Stimulated activated CD8-positive, alpha-beta memory T cell treated with anti-CD3 and anti-CD28 coated beads, Interleukin-4, amount 100 ng/mL, for 1 hour (primary cell): ENCODE measurements at places on chromosomes 3 and 15.

DNA sequence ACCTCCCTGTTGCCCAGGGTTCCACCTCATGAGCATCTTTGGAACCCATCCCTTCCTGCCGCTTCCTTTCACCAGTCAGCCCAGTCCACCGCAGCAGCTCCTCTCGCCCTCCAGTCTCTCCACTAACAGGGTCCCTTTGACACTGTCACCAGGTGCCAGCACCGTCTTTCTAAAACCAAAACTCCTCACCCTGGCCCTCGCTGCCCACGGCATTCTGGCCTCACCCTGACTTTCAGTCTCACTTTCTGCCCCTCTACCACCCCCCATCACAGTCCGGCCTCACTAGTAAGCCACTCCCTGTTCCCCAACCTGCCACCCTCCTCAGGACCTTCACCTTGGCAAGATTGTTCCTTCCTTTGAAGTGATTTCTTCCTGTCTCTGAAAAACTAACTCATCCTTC lies 4.2 kb downstream of the PPCDC start:
- DNase-seq = no peak

DNA sequence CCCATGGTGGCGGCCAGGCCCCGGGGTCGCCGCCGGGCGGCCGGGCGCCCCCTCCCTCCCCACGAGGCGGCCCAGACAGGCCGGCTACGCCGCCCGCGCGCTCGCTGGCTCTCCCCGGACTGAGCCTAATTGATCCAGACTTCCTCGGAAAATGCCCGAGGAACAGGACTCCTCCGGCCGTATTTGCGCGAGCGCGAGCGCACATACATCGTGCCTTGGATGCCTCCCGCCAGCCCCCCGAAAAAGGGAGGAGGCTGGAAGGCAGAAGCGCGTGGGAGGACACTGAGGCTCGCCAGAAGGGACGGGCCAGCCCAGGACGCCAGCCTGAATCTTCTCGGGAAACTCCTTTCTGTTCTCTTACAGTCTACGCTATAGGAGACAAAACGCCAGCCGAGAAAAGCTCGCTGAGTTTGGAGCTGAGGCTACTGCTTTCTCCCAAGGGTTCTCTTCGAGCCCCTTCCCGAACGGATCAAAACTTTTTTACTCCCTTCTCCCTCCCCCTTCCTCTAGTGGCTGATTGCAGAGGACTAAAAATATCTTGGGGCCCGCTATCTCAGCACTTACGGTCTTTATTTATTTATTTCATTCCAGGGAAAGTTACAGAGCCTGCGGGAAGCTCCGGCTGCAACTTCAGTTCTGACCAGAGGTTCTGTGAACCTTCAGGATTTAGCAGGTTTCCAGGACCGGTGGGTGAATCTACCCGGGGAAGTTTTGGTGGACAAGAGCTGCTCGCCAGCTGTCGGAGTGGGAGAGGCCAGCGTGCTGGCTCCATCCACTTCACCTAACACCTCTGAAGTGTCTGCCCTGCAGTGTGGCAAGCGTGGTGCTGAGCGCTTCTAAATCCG lies at the start of gene PDZRN3:
TSS of gene PDZRN3 (minus strand) at position 121 of the 845 bp plus-strand sequence.
- DNase-seq = no peak

- no peak for DNase-seq
Observed at GRCh38 chr15:96093063-96093462, 237.4 kb upstream of the NR2F2 start.

DNA sequence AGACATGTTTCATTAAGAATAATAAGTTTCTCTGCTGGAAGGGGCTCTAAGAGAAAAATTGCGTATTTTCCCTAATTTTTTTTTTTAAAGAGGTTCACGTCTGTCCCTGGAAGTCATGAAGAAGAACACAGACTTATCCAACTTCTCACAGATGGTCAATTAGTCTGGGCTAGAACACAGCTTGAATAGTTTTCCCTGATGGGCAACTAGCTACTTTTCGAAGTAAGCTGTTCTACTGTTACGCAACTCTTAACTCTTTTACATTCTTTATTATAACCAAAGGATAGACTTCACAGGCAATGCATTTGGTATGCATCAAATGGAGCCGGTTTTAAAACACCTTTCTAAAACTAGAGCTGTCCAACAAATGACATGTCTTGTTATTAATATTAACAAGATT lies 144.2 kb upstream of the TNIK start:
- DNase-seq = no peak

DNA sequence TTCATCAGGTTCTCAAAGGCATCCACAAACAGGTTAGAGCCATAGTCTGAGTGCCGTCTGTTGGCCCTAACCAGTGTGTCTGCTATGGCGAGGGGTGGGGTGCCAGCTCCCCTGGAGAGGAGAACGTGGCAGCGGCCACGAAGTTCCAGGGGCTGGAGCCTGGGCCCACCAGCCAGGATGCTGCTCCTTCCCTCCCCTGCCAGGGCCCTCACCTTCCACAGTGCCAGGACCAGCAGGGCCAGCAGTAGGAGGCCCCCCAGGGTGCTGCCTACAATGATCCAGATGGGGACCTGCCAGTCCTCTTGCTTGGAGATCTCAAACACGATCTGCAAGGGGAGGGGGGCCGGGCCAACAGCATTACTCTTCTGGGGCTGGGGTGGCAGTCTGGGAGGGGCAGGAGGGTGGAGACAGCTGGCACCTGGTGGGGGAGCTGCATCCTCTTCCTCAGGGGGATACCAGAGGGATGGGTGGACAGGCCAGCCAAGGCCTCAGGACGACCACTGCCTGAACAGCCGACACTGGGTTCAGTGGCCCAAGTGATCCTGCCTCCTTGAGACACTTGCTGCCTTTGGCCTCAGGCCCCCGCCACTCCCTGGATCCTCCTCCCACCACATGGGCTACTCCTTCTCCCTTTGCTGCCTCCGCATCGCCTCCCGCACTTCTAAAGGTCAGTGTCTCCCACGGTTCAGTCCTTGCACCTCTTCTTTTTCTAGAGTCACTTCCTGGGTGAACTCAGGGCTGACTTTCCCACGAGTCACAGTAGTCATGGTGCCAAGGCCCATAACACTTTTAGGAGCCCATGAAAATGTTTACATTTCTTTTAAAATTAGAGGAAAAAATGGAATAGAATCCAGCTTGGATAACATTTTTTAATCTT lies 26.3 kb downstream of the FEM1B start:
- no peak for DNase-seq

- no peak for DNase-seq
Observed at GRCh38 chr3:31490502-31490901, 42.2 kb upstream of the STT3B start.

- no peak for DNase-seq
Observed at GRCh38 chr15:94400526-94401298, 169.4 kb downstream of the MCTP2 start.

DNA sequence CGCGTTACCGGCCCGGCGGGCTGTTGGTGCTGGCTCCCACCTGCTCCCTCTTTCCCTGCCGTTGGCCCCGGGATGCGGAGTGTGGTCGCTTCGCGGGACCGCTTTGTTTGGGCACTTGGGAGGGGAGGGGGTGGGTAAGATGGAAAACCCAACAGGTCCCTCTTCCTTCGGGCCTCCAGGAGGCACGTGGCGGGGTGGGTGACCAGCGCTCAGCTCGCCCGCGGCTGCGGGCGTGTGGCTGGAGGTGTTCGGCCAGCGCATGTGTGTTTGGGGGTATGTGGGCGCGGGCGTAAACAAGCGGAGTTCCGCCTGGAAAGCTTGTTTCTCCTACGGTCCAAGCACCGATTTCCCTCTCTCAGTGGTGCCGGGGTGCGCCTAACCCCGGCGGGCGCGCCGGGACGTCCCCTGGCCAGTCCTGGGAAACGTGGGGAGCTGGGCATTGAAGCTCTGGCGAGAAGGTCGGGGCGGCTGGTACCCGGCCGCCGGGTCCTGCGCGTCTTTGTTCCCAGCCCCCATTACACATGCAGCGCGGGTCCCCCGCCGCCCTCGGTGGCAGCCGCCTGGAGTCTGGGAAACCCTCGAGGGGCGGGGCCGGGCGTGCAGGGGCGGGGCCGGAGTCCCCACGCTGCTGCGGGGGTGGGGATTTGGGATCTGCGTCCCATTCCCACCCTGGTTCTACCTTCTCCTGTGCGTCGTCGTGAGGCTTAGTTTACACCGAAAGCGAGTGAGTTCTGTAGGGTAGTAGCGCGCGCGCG lies 1.4 kb downstream of the ACVR2B start:
- no peak for DNase-seq

DNA sequence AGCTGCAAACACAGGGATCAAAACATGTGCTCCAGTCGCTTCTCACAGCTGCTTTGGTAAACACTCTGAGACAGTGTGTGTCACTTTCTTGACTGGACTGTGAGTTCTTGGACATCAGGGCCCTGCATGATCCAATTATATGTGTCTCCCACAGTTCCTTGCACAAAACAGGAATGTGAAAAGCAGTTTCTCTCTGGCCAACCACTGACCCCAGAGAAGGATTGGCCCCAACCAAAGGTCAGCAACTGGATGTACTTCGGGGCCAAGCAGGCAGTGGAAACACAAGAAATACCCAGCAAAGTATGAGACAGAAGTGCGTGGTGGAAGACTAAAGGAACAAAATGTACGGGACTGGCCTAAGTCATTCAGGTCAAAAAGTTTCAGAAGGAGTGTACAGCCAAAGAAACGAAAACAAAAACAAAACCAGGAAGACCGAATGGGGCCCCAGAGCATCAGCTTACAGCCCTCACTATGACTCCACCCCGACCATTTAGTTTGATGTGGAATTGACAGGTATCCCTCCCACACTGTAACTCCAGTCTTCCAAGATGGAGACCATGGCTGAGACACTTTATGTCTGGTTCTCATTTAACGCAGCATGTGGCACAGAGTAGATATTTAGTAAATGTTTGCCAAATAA lies 76.7 kb upstream of the LPP start:
- no peak for DNase-seq

GRCh38 chr15:60673918-60674558 lies 195.1 kb upstream of the ICE2 start:
- no peak for DNase-seq

DNA sequence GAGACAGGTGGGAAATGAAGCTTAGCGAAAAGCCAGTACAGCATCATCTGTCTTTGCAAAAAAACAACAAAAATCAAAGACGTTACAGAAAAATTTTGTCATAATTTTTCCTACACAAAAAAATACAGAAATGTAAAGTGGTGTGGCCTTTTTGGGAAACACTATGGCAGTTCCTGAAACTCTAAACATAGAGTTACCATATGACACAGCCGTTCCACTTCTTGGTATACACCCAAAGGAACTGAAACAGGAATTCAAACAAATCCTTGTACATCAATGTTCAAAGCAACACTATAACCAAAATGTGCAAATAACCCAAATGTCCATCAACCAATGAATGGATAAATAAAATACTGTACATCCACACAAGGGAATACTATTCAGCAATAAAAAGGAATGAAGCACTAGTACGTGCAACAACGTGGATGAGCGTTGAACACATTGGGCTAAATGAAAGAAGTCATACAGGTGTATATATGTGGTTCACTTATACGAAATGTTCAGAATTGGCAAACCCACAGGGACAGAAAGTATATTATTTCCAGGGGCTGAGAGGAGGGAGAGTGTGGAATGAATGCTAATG lies 46.8 kb downstream of the GLB1 start:
- no peak for DNase-seq

DNA sequence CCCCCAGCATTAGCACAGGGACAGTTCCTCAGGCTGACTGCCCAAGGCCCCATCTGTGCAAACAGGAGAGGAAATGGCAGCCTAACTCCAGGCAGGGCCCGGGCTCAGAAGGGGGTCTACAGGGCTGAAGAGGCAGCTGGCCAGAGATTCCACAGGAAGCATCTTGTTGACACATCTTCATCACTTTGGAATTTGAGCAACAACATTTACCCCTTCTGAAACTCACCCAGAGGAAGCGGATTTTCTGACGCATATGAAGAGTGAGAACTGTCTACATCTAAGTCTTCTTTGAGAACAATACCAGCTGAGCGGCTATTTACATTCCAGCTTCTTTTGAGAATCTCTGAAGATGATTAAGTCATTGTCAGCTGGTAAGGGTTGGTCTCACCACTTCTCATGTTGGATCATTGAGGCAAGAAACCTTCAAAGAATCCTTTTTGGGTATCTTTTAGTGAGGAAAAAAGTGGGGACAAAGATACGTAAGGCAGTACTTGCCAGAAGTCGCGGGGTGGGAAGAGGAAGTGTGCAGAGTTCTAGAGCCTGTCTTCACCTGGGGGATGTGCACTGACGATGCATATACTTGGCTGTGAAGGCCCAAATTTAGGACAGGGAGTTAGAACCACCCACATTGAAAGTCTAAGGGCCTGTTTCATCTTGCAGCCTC lies 25.4 kb upstream of the SRP14 start:
- no peak for DNase-seq

- no peak for DNase-seq
Observed at GRCh38 chr3:34725774-34726173, 913.6 kb upstream of the ARPP21 start.

DNA sequence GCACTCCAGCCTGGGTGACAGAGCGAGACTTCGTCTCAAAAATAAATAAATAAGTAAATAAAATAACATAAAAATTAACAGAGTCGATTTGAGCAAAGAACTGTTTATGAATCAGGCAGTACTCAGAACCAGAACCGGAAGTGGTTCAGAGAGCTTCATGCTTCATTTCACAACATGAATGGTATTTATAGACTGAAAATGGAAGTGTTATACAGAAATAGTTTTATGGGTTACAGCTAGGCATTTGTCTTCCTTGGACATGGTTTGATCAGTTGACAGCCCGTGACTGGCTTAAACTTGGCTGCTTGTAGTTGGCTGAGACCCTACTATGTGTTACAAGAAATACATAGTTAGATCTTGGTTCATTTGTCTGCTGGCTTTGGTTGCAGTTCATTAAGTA lies 216.0 kb upstream of the MCTP2 start:
- no peak for DNase-seq

- DNase-seq = no peak
Observed at GRCh38 chr3:81911221-81911620, 149.8 kb upstream of the GBE1 start.

GRCh38 chr3:133136114-133137041 lies 98.2 kb downstream of the TMEM108 start:
- no peak for DNase-seq

- no peak for DNase-seq
Observed at GRCh38 chr3:59813148-59813538, 763.3 kb upstream of the CFAP20DC start.

DNA sequence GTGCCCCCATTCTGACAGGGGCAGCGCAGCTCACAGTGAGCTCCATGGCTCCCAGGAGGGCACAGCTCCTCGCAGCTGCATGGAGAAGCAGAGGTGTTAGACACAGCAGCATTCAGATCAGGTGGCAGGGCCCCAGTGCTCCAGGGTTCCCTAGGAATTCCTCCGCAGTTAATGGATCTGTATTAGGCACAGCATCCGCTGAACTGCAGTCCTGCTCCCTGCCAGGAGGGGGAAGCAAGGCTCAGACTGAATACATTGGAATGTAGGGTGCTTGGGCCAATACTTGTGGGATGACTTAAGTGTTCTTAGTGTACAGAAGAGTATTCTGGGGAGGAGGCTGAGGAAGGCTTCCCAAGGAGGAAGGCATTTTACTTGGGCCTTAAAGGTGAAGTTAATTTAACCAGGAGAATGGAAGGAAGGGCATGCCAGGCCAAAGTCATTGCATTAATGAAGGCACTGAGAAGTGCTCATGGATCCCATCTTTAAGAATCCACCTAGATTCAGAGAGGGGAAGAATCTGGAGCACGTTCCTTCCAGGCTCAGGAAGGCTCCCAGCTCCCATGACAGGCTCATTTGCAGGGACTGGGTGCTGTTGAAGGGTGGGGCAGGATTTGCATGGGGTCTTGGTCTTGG lies 111.6 kb downstream of the RAB11A start:
- no peak for DNase-seq
